Activated CD4-positive, alpha-beta T cell treated with anti-CD3 and anti-CD28 coated beads for 24 hours (primary cell): ENCODE measurements at places on chromosomes 16 and 17.

DNA sequence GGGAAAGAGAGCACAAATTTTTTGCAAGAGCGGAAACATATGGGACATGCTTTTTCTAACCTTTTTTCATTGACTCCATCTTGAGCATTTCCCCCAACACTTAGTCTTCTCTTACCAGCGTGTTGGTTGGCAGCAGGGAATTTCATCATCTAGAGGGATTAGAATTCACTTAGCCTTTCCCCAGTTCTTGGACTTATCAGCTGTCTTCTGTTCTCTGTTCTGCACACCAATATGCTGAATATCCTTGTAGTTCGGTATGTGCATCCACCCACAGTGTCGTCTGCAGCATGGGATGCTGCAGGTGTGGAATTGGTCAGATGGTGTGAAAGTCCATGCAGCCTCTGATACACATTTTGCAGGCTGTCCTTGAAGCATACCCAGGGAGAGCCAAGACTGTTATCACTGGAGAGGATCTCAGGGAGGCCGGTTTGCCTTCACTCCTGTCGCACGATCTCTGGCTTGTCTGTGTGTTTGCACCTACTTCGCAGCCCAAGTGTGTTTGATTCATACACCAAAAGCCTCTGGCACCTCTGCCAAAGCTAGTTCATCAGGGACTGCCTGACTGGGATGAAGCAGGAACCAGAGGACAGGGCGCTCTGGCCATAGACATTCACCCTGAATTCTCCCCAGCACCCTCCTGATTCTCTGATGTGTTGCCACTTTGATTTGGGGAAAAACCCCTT is 93.3 kb downstream of the SOCS1 start:
- DNase-seq = no peak

- DNase-seq = no peak
Observed at GRCh38 chr16:9755081-9755480, 427.1 kb downstream of the GRIN2A start.

- DNase-seq = no peak
Observed at GRCh38 chr17:69760562-69760961, 314.5 kb upstream of the KCNJ16 start.

- no peak for DNase-seq
Observed at GRCh38 chr16:86498155-86498670, 12.1 kb upstream of the FOXF1 start.

DNA sequence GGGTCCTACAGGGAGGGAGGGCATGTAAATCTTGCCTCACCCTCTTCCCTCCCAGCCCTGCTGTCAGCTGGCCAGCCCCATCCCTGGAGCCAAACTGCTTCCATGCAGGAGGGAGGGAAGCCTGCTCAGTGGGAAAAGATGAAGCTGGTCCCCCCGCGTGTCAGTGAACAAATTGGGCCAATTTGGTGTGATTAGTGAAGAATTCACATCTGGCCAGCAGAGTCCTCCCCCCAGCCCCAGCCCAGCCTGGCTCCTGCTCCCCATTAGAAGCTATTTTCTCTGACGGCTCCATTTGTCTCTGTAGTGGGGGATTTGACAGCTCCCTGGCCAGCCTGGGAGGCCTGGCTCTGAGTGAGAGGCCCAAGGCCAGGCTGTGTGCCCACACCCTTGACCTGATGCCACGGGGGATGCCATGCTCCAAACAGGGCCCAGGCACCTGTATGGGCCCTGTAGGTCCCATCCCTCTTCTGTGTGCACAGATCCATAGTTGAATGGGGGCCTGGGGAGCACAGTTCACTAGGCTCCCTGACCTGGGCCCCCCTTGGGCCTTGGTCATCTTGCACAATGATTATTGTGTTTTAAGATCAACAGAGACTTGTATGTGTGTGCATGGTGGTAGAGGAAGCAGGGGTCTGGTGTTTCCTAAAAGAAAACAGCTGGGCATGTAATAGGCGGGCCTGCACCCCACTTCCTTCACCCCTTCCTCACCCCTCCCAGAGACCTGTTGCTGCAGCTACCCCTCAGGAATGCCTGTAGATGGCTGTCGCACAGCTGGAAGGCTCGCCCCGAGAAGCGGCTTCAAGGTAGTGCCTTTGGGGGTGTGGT is 50.7 kb upstream of the TAC4 start:
- DNase-seq = no peak

- no peak for DNase-seq
Observed at GRCh38 chr17:59890720-59891119, 2.0 kb downstream of the TUBD1 start.

DNA sequence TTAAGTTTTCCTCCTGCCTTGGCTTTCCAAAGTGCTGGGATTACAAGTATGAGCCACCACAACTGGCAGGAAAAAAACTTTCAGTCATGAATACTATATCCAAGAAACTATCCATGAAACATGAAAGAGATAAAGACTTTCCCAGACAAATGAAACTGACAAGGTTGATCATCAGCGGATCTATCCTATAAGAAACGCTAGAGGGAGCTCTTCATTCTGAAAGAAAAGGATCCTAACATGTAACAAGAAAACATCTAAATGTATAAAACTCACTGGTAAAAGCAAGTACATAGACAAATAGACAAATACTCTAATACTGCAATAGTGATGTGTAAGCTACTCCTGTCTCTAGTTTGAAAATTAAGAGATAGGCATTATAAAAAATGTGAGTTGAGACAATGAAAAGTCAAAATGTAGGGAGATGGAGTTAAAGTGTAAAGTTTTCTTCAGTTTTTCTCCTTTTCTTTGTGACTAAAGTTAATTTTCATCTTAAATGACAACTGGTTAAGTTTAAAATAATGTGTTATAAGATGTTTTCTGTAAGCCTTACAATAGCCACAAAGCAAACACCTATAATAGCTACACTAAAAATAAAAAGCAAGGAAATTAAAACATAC is 79.6 kb upstream of the TEKT1 start:
- DNase-seq = no peak

GRCh38 chr17:7858522-7858810 is 663 bp downstream of the CYB5D1 start:
- no peak for DNase-seq
